ENCODE measurements at places on chromosomes 13 and 19.

DNA sequence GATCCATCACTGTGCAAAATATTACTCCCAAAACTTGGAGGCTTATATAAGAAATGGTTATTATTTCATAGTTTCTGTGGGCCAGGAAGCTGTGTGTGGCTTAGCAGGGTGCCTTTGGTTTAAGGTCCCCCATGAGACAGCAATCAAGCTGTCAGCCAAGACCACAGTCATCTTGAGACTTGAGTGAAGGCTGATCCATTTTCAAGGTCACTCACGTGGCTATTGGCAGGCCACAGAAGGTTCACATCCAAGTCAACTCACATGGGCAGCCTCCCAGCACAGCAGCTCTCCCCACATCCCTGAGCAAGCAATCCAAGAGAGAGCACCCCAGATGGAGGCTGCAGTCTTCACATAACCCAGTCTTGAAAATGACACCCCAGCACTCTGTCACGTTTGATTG is 537.4 kb downstream of the MYO16 start:
- DNase-seq: no peak

DNA sequence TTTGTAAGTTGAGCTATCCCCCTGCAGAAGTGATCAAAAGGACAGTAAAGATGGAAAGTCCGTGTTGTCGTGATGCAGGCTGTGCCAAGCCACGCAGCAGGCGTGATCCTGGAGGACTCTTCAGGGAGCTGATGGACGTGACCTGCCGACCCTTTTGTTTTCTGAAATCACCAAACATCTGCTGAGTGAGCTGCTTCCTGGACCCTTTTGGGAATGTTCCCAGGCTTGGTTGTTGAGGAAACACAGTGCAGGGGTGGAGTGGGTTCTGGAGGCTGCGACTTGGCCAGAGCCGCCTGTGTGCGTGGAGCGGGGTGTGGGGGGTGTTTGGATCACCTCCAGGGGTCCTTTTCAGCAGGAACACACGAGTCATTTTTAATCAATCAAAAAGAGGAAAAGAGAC is 15.4 kb upstream of the CPAMD8 start:
- DNase-seq: no peak

GRCh38 chr13:43258771-43259170 is 235.4 kb downstream of the DNAJC15 start:
- DNase-seq: no peak

DNA sequence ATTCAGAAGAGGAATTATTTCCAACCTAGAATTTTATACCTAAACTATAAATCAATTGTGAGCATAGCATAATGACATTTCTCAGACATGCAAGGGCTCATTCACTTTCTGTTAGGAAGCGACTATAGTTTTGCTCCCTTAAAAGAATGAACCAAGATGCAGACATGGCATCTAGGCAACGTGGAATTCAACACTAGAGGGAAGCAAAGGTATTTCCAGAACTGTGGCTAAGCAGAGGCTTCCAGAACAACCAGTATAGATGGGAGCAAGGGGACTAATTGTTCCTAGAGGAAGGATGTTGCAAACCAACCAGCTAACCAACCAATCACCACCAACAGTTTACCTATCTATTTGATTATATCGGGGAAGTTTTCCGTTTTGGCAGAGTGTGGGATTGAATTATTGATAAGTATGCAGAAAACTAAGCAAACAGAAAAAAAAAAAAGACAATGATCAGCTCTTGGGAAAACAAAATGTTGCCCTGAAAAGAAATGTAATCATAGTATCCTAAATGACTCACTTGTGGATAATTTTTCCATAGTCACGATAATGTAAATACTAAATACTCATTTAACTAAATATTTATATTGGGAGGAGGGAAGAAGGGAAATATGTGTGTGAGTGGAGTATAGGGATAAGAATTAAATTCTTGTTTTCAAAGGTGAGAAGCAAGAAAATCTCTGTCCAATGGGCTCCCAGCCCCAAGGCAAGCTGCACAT is 21.1 kb downstream of the ARL11 start:
- DNase-seq: no peak

- DNase-seq: no peak
Observed at GRCh38 chr13:45522571-45522970, 57.8 kb downstream of the COG3 start.

- DNase-seq: no peak
Observed at GRCh38 chr19:31100981-31101380, 248.3 kb downstream of the TSHZ3 start.

- DNase-seq: no peak
Observed at GRCh38 chr19:36265856-36266374, 51.0 kb downstream of the ZNF146 start.

GRCh38 chr19:18435842-18436670 is 1.9 kb downstream of the ISYNA1 start:
- DNase-seq: no peak

DNA sequence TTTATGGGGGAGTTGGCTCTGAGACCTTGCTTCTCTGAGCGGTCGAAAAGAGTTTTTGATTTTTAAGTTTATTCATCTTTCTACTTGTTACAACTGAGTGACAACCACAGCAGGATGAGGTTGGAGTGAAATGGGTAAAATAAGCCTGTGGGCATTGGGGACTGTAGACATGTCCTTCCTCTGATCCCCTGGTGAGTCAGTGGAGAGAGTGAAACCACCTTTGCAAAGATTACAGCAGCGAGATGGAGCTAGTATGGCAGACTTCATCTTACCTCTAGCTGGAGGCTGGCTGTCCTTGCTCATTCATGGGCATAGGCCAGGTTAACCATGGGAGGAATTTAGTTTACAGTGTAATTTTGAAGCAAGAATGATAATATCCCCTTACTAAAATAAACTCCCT is 30.9 kb upstream of the PSG9 start:
- no peak for DNase-seq

DNA sequence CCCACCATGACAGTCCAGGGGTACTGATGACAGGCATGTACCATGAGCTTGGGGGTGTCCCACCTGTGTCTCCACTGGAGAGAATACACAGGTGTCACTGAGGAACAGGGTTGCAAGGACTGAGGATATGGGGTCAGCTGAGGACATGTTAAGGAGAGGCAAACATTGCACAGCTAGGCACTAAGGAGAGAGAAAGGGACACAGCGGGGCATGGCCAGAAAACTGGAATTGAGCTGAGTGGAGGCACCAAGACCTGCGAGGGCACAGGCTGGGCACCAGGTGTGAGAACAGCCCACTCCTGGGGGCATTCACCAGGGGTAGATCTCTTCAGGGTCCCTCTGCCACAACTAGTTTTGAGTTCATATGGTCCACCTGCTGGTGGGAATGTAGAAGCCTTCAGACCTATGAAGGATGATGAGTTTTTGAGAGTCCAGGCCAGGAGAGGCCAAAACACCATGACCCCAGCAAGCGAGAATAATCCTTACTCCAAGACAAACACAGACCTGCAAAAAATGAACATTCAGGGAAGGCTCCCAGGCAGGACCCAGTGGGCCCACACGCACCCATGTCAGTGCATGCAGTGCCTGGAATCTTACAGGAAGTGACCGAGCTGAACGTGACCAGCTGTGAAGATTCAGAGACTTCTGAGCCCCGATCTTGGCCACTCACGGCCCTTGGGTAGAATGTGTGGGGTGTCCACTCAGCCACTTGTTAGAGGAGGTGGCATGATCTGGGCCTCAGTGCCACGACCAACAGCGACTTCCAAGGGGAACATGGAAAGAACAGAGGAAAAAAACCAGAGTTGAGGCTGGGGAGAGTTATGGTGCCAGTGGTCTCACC is 1.4 kb upstream of the ZNF584 start:
- DNase-seq: no peak

DNA sequence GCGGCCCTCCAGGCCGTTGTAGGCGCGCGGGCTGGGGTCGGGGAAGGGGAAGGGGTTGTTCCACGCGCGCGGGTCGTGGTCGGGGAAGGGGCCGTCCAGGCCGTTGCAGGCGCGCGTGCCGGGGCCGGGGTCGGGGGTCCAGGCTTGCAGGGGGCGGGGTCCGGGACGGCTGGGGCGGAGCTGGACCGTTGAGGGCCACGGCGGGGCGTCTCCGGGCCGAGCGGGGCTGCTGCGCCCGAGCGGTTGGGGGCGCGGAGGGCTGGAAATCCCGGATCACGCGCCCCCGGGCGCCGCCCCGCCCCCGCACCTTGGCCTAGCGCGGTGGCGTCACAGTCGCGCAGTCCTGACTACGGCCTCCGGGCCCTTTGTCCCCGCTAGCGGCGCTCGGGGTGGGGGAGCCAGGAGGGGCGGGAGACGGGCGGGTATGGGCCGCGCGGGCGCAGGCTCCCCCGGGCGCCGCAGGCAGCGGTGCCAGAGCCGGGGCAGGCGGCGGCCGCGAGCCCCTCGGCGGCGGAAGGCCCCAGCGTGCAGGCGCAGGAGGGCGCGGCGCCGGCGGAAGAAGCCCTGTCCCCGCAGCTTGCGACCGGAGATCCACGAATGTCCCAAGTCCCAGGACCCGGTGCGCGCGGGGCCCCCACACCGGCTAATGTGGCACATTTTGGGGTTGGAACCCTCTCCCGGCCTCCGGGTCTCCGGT is 665 bp downstream of the GPX4 start:
- DNase-seq: no peak

- DNase-seq: no peak
Observed at GRCh38 chr19:45494261-45494916, 2.5 kb downstream of the RTN2 start.

DNA sequence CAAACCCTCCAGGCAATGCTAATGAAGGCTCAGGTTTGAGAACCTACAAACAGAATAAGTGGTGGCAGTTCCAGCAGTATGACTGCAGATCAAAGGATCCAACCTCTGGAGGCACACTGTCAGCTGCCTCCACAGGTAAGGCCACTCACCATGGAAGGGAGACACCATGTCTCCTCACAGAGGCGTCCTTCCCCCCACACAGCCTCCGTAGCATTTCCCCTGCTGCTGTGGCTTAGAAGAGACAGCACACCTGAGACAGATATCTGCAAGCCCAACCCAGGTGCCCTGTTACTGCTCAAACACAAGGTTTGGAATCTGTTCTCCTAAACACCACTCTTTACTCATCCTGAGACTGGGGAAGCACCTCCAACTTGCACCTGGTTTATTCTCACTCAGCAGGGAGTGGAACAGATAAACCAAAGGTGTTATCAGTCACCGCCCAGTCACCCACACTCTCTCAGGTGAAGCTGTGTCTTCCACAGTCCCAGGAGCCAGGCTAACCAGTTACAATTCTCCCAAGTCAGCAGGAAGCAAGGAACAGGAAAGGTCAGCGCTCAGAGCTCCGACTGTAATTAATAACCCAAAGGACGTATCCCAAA is 311.2 kb downstream of the FOXO1 start:
- no peak for DNase-seq

GRCh38 chr13:65653613-65654012 is 1576.5 kb downstream of the PCDH9 start:
- no peak for DNase-seq

GRCh38 chr13:50452756-50453155 is 390.7 kb downstream of the DLEU7 start:
- no peak for DNase-seq

GRCh38 chr13:111281751-111282311 is 38.6 kb upstream of the TEX29 start:
- DNase-seq: no peak

DNA sequence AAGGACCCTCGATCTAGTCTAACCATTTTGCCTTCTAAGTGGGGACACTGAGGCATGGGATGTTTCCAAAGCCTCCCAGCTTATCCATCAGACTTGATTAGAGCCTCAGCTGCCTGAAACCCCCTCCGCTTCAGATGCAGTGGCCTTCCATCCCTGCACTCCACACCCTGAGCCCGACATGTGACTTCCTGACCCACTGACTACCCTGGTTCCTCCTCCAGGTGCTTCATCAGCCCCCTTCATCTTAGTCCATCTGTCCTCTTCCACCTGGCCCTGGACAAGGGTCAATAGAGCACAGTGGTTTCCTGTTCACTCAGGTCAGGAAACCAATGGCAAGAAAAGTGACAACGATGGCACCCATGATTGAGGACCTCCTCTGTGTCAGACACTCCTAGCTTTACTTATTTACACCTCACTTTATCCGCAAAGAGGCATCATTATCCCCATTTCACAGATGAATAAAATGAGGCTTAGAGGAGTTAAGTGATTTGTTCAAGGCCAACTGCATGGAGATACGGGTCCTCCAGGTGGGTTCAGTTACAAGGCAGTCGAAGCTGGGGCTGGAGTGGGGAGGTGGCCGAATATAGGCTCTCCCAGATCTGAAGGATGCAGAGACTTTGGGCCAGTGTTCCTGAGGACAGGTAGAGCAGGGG is 81.6 kb upstream of the TM9SF2 start:
- no peak for DNase-seq

DNA sequence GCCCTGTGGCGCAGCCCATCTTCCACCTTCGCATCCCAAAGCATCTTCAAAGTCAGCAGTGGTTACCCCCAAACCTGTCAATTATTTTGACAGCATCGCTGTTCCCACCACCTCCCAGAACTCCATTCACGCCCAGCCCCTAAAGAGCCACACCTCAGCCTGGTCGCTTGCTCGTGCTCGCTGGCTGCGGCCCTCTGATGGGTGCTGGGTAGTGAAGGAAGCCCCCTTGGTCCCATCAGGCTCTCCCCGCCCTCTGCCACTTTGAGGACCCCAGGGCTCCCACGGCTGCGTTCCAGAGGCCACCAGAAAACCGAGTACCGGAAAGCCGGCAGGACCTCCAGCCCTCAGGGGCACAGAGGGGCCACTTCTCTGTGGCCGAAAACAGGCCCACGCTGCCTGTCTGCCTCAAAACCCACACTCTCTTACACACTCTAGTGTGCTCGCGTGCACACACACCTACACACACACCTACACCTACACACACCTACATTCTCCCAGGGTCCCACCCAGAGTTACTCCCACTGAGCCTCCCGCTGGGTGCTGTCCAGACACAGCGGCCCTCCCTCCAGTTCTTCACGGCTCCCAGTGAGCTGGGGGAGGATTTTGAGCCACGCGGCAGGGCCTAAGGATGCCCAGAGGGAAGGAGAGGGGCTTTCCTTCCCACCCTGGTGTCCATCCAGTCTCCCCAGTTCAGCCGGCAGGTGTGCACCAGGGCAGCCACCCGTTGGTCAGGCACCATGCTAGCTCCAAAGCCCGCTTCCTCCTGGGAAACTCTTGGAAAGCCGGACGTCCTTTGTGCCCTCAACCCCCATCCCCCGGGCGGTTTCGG is 1.9 kb downstream of the VSTM2B start:
- DNase-seq: no peak

GRCh38 chr19:23554548-23554947 is 132.5 kb downstream of the ZNF675 start:
- no peak for DNase-seq

- DNase-seq: peak; percentile 85
Observed at GRCh38 chr19:54191011-54191810, at the start of gene TSEN34. Gene TSEN34, plus strand, starts transcription at chr19:54191308. Its CDS starts 57 bp downstream, at chr19:54191365.

GRCh38 chr13:44758630-44759383 is 182.7 kb upstream of the TSC22D1 start:
- no peak for DNase-seq

DNA sequence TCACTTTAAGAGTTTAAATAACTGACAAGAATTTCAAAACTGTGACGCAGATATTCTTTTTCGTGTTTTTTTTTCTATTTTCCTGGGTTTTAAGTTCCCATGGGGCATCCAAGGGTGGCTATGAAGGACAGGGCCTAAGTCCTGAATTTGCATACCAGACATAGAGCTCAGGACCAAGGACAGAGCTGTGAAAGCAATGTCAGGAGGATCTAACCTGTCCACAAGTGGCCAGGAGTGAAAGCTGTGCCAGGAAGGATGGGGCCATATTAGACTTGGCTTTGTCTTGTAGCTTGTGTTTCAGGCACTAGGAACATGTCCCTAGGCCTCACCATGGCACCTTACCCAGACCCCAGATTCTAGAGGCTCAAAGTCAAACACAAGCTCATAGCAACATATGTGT is 289.4 kb upstream of the MIR17HG start:
- no peak for DNase-seq
